ENCODE measurements at places on chromosomes 12 and 14.
A peak's percentile ranks its signal among the peaks of the same experiment; 100 is the strongest.

DNA sequence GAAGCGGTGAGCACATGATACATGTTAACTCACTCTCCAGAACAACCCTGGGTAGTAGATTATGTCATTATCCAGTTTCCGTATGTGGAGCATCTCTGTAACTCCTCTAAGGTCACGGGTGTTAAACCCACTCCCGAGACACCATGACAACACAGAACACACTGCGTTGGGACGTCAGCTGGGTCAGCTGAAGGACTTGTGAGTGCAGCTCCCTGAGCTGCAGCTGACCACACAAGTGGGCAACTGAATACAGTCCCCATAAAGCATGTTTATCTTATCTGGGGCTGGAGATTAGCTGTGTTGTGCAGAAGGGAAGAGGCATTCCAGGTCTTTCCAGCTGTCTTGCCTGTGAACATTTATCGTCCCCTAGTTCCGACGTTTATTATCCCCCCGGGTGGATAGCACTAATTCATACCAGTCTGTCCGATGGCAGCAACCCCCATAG, 211.5 kb downstream of the CHST11 start:
- DNase-seq, result no peak

DNA sequence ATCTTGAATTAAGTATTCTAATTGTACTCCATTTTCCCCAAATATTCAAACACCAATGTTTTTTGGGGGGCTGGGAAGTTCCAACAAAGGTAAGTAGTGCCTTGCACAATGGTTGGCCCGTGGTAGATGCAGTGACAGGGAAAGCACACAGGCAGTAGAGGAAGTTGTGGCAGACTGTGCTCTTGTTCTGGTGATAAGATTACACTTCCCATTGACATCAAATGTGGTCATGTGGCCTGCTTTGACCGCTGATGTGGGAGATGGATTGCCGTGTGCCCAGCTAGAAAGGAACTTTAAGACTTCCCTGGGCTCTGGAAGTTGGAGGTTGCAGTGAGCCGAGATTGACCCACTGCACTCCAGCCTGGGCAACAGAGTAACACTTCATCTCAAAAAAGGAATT, 223.8 kb downstream of the VRK1 start:
- DNase-seq, result no peak

DNA sequence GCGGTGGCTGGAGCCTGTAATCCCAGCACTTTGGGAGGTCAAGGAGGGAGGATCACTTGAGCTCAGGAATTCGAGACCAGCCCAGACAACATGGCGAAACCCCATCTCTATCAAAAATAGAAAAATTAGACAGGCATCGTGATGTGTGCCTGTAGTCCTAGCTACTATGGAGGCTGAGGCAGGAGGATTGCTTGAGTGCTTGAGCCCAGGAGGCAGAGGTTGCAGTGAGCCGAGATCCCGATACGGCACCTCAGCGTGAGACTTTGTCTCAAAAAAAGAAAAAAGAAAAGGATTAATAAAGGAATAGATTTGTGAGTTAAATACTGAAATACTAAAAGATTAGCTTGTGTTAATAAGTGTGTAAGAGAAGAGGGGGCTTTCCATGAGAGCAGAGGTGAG, 29.4 kb downstream of the RPGRIP1 start:
- DNase-seq, result no peak

DNA sequence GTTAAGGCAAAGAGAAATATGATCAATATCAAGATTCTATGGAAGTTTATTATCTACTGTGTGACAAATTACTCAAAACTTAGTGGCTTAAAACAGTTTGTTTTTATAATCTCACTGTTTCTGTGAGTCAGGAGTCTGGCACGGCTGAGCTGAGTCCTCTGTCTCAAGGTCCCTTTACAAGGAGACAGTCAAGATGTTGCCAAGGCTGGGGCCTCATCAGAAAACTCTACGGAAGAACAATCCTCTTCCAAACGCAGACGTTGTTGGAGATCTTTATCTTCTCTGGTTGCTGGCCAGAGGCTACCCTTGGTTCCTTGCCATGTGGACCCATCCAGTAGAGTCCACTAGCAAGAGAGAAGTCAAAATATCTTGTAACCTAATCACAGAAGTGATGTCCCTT, 100.6 kb upstream of the CCND2 start:
- no peak for DNase-seq

DNA sequence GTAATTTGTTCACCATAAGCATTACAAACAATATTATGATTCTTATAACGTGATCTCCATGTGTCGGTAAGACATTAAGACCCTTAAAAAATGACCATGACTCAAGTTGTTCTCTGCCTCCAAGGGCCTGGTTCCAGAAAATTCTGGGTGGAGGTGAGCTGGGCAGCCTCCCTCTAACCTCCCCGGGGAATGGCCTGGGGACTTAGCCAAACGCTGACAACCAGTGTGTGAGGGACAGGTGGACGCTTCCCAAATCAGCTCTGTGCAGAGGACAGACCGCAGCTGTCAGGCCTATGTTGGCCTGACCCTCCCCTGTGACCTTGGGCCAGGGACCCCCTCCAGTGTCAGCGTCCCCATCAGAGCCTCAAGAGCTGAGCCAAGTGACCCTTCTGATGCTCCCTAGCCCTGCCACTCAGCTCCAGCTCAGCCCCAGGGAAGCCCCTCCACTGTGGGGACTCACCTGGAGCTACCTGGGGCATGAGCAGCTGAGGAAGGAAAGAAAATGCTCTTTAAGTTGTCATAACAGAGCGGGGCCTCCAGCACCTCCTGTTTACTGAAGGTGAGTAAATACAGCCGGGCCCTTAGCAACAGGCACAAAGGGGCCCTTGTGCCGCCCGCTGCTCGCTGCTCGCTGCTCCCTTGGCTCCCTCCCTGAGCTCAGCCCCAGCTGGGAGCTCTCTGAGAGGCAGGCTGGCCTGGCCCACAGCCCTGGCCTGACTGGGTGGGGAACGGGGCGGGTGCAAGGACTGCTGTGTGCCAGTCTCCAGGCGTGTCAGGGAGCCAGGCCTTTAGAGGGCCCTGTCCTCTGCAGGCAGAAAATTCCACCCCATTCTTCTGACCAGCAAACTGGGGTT, 116.6 kb downstream of the CALM1 start:
- peak; percentile 19 for DNase-seq

- DNase-seq, result no peak
Measured at GRCh38 chr12:47312147-47312546, 232.4 kb upstream of the AMIGO2 start.

DNA sequence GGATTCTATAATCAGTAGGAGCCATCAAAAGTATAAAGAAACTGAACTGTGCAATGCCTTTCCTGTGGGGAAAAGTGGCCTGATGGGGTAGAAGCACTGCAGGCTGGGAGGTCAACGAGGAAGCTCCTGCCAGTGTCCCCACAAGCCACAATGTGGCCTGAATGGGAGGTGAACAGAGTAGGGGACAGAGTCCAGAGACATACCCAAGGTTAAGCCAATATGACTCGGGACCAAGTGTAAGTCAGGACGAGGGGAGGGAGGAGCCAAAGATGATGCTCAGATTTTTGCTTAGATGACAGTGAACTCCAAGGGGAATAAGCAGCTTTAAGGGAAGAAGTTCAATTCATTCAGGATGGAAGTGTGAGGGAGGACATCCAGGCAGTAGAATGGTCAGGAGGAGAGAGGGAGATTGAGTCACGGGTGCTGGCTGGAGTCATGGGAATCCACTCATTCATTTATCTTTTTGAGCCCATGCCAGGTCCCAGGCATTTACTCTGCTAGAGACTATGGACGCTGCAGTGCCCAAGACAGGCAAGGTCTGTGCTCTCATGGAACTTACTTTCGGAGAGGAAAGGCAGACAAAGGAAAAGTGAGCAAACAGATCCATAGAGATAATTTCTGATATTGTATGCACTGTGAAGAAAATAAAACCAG, 29.1 kb downstream of the DPF3 start:
- no peak for DNase-seq

DNA sequence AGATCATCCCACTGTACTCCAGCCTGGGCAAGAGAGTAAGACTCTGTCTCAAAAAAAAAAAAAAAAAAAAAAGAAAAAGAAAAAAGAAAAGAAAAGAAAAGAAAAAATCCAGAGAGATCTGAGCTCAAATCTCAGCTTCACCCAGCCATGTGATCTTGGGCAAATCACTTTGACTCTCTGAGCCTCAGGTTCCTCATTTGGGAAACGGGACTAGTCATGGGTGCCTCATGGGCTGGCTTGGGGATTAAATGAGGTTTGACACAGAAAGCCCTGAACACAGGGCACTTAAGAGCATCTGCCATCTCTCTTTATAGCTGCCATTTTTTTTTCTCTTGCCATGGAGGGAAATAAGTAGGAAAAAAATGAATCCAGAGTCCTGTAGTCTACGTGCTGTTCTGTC, 86.2 kb upstream of the MYL2 start:
- DNase-seq, result peak; percentile 24

DNA sequence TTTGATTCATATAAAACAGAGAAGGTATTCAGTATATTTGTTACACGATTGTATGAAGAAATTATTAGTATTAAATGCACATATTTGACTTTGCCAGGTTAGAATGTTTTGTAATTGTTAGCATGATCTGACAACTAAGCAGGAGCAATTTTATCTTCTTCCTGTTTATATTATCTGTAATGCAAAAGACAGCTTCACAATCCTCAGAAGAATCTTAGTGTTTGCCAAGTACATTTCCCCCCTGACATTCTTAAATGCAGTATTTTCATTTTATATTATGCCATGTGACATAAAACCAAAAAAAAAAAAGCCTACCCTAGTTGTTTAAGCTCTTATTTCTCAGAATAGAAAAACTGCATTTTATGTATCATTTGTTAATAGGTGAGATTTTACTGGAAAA, 469.4 kb downstream of the FOXG1 start:
- no peak for DNase-seq

DNA sequence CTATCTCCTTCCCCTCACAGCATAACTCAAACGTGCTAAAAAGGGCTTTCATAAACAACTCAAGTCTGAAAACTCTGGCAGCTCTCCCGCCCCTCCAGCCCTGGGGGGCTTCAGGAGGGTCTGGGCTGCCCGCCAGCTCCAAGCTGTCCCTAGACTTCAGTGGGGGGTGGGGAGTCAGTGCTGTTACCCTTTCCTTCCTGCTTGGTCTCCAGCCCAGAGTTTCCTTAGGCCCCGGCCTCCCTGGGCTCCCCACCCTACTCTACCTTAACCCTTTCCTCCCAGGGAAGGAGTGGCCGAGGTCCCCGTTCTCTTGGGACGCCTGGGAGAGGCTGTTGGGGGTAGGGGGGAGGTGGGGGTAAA, 530 bp upstream of the NYNRIN start:
- no peak for DNase-seq

GRCh38 chr12:93676408-93677194, 574 bp upstream of the CRADD start:
- peak; percentile 30 for DNase-seq

DNA sequence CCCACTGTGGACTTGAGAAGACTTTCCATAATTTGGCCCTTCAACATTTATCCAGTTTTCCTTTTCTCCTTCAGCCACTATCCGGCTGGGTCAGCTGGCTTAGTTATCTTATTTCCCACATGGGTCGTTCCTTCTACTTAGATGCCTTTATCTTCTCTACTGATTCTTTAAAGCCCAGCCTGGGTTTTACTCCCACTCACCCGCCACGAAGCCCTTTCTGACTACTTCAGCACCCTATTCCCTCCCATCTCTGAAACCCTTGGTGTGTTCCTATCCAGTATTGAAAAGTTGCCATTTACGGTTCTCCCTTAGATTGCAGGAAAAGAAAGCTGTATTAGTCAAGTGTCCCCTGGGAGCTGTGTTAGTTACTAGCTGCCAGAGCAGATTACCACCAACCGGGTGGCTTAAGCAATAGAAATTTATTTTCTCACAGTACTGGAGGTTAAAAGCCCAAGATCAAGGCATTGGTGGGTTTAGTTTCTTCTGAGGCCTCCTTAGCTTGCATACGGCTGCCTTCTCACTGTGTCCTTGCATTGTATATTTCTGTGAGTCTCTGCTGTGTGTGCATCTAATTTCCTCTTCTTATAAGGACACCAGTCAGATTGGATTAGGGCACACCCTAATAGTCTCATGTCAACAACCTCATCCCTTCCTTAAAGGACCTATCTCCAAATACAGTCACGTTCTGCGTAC, 105.5 kb downstream of the GPATCH2L start:
- no peak for DNase-seq

DNA sequence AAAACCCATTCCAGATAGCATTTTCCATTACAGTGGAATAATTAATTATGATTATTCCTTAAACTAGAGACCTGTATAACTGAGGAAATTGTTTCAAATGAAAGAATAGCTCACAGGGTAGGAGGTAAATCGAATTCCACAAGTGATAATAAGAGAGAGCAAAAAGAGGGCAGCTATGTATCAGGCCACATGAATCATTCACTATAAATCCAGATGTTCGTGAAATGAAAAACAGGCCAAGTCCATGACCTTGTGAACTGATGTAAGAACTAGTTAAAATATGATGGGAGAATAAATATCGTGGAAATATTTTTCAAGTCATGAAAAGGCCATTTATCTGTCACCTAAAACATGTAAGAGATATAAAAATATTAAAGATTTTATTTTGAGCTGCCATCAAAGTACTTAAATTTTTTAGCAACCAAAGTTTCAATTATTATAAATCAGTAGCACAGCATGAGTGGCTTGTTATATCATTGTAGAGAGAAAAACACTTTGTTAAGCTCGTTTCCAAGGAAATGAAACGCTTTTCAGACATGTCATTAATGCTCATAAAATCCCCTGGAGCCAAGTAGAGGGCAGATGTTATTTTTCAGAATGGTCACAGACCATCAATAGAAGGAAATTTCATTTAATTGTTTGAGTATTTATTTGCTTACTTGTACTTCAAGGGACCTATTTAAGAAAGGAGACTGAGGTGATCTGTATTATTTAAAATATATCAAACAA, 120.6 kb upstream of the CDKN3 start:
- no peak for DNase-seq

DNA sequence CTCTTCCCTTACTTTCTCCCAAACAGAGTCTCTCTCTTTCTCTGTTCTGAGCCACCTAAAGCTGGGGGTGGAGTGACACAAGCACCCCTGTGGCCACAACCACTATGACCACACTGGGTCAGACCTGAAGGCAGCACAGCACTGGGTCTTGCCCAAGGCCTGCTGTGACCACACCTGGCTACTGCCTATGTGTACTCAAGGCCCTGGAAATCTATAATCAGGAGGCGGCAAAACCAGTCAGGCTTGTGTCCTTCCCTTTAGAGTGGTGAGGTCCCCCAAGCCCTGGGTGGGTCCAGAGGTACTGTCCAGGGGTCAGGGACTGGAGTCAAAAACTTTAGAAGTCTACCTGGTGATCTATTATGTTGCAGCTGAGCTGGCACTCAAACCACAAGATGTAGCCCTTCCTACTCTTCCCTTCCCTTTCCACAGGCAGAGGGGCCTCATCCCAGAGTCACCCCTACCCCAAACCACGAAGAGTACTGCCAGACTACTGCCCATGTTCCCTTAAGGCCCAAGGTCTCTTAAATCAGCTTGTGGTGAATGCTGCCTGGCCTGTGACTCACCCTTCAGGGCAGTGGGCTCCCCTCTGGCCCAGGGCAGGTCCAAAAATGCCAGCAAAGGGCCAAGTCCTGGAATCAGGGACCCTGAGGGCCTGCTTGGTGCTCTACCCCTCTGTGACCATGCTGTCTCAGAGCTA, 179.8 kb upstream of the DYRK2 start:
- no peak for DNase-seq

- DNase-seq, result no peak
Measured at GRCh38 chr12:109716092-109716479, 2.5 kb downstream of the FAM222A start.

GRCh38 chr12:66048835-66049537, 81.6 kb downstream of the LLPH start:
- no peak for DNase-seq
